ENCODE measurements at places on chromosomes 1 and 21.

DNA sequence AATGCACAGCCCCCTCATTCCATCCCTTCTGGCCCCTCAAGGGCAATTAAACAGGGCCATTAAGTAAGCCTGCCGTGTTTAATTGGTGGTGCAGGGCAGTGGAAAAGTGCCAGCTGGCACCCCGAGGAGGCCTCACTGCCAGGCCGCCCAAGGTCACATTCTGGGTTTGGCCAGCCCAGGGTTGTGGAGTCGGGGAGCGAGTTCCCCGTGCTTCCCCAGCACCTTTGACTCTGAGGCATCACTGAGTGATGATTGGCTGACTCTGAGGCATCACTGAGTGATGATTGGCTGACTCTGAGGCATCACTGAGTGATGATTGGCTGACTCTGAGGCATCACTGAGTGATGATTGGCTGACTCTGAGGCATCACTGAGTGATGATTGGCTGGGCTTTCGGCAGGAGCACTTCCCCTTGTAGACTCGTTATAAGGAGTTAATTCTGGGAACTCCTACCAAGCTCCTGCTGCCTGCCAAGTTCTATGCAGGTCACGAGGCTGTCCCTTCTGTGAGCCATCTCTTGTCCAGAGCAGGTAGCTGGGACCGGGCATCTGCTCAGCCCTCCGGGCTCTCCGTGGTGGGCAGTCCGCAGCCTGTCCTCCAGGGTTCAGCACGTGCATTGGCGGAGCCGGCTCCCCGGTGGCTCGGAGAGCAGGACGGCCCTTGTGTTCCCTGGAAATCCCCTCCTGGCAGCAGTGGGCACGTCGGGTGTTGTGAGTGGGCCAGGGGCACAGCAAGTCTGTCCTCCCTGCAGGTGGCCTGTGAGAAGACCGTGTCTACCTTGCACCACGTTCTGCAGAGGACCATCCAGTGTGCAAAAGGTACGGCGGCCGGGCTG, 20.9 kb downstream of the CSTB start:
- DNase-seq: no peak

DNA sequence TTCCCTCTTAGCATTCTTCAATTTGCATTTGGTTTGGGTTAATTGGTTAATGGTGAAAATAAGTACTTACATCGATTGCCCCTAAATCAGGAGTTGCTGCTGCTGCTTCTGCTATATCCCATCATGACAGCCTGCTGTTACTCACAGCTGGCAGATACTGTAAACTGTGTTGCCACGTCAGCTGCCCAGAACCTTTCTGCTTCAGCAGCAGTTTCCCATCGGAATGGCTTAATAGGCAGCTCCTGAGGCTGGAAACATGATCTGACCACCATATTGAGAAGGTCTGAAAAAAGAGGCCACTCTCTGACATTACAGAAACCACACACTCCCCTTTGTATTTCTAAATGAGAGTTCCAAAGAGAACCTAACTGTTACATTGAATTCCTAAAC, 14.3 kb upstream of the SEC16B start:
- no peak for DNase-seq

- DNase-seq: no peak
Measured at GRCh38 chr1:178819123-178819522, 51.8 kb downstream of the ANGPTL1 start.

GRCh38 chr1:69702085-69702484, 134.4 kb downstream of the LRRC7 start:
- no peak for DNase-seq

DNA sequence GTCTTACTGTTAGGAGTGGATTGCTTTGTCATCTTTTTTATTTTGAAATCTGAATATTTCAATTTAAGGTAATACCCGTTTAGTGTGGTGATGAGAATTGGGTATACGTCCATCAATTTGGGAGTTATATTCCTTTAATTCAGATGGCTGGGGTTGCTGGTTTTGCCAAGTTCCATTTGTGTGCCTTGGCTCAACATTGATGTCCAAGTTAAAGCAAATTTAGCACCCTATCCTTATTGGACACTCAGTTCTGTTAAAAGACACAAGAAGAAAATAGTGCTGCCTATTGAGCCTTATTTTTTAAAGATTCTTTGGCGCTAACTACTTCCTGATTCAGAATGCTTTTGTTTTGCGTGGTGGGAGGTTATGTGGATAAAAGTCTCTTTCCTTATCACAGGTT, 40.6 kb downstream of the CAMTA1 start:
- no peak for DNase-seq

- DNase-seq: no peak
Measured at GRCh38 chr1:172948457-172948856, 102.3 kb downstream of the TNFSF18 start.

GRCh38 chr1:60958001-60958400, 124.4 kb upstream of the NFIA start:
- no peak for DNase-seq

- DNase-seq: no peak
Measured at GRCh38 chr1:244289991-244290785, 161.5 kb downstream of the ADSS2 start.

DNA sequence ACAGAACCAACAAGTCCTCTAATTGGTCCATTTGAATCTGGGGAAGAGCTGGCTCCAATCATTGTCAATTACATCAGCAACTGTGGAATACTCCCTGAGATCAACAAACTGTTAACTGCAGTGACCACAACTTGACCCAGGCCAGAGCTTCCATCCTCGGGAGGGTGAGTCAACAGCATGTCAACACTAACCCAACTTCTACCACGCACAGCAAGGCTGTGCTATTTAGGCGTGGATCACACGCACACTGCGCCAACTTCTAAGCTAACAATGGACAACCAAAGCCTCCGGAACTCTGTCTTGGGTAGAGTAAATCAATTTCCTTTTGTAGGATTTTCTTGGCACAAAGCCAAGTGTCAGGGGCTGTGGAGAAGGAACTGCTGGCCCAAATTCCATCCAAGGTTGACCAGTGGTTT, 30.4 kb downstream of the APP start:
- DNase-seq: no peak

- DNase-seq: no peak
Measured at GRCh38 chr1:145846201-145846612, 777 bp downstream of the NUDT17 start.

- no peak for DNase-seq
Measured at GRCh38 chr21:46099476-46099875, 1.6 kb downstream of the COL6A2 start.

- no peak for DNase-seq
Measured at GRCh38 chr1:10516925-10517676, 42.4 kb downstream of the PEX14 start.

DNA sequence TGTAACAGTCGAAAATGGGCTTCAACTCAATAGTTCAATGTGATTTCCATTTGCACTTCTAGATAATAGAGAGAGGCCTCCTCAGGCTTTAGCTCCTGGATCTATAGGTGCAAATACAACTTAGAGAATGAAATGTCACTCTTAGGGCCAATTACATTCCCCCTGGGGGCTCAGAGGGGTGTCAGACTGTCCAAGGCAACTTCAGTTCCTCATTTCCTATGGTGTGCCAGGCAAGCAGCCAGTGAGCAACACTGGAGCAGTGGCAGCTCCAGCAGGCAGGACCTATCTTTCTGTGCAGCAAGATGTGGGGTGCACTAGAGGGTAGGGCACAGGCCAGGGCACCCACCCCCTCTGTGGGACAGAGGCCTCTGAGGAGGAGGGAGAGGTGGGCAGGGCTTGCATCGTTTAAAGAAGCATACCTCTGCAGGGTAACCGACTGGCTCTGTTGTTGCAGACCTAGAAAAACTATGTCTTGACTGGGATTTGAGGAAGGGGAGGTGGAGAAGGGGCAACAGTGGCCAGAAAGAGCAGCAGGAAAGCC, 97.3 kb downstream of the SUSD4 start:
- no peak for DNase-seq

DNA sequence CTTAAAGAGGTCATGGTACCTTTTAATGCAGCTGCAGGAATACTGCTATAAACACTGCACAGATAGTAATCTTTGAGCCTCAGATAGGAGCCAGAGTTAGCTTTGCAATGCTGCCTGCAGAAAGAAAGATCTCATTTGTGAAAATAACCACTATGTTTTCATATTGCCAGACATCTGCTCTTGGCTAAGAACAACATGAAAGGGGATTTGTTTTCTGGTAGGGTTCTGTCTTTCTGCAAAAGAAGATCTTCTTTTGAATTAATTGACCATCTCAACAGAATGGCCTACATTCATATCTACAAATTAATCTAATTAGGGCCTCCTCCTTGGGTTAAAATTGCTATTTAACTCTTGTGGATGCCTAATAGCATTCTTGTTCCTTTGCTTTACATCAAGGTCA, 177.6 kb upstream of the DPYD start:
- no peak for DNase-seq

DNA sequence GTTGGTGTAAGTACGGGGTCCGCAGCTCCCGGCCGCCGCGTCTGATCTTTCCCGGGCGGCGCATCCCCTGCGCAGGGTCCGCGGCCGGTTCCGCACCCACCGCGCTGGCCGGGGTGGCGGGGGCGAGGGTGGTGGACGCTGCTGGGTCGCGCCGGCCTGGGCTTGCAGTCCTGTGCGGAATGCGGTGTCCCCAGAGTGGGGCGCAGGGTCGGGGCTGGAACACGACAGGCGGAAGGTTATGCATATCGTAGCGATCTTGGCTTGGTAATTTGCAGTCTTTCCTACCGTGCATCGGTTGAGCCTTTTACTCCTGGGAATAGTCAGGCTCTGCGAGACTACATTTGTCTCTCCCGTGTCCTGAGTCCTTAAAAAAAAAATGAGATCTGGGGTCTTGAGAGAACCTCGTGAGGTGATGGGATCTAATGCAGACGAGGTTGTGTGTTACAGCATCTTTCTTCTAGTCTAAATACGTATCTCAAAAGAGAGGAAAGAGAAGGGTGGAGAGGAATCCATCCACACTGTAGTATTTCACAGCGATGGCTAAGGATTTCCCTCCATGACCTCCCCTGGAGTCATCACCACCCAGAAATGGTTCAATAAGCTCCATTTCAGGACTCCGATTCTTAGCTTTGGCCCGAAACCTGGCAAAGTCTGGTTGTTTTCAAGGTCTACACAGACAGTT, 572 bp downstream of the ATP1B1 start:
- no peak for DNase-seq

DNA sequence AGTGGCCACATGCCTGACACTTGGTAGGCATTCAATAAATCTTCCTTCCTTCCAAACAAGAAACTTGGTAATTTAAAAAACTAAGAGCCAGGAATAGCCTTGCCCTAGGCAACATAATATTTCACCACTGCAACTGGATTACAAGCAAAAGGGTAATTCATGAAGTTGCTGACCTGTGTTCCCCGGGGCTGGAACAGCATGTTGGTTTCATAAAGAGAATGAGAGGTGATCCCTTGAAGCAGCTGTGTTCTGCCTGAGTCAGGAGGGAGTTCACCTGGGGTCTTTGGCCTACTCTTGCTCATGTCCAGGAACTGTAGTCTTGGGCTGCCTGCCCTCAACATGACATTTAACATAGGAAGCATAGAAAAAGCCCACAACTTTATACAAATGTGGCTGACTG, 329.0 kb upstream of the DAB1 start:
- DNase-seq: no peak

DNA sequence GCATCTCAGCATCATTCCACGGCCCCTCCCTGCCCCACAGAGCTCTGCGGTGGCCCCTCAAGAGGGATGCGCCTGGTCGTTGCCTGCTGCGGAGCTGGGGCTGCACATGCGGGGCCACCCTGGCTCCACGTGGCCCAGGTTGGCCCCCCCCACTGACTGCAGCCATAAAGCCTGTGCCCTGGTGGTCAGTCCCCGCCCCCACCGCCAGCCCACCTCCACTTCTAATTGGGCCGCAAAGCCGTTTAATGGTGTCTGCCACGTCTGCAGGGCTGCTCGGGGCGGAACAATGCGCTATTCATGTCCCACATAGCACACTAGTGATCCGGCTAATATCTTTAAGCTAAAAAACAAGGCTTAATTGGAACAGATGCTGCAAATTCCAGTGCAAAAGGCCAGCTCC, 33.5 kb upstream of the ACTRT2 start:
- no peak for DNase-seq

DNA sequence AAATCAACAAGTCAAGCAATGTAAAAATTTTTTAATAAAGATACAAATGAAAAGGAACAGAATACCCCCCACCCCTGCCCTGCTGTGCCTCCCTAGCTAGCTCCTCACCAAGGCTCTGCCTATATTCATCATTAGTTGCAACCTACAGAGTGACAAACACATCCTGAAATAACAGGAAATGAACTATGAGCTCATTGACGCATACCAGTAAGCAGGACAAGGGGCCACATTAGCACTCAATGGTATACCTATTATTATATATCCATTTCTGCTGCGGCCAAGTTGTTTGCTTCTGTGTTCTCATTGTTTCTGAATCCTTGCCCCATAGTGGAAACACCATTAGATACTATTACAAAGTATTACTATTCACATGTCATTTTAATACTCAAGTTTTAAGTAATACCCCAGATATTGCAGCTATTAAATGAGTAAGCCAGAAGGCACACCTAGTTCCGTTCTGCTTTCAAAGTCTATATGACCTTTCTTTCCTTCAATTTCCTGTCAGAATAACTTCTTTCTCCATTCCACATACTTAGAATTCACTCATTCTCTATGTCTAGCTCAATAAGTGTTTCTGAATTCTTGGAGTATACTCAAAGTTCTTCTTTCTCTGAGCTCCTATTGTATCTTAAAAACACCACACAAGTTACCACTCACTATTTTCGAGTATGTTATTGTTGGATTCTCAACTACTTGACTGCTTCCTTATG, 1214.9 kb downstream of the PLA2G4A start:
- DNase-seq: no peak
